ENCODE measurements at places on chromosomes 5 and 9.

DNA sequence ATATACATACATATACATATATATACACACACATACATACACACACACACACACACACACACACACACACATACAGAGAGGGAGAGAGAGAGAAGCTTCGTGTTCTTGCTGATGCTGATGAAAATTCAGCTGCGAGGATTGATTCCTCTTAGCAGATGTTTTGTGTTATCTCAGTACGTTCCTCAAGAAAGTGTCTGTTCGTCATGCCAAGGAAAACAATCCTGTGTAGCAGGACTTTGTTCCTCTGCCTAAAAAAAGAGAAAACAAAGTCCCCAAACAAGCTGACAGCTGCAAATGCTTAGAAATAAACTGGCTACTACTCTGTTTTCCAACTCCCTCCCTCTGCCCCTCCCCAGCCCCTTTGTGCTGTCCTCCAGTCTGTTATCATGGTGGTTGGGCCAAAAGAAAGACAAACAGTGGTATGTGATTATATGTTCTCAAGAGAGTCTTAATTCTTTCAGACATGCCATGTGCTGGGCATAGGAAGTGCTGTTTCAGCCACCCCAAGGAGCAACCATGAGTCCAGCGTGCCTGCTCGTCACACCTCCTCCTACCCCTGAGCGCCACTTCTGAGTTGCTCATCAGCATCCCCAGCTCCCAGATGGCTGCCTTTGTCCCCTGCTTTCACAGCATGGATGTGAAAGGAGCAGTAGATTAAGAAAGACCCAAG is 71.5 kb upstream of the EQTN start:
- DNase-seq = peak; percentile 9

DNA sequence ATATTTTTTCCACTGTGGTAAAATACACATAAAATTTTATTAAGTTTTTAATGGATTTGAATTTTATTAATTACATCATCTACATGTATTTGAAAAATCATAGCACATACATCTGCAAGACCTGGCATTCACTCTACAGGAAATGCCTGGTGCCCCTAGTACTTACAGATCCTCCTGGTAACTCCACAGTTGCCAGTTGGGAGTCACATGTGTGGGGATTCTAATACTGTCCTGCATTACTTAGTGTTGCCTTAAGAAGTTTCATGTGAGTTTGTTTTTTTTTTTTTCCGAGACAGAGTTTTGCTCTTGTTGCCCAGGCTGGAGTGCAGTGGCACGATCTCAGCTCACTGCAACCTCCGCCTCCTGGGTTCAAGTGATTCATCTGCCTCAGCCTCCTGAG is 18.1 kb downstream of the KDM3B start:
- no peak for DNase-seq

GRCh38 chr9:36865731-36866635 is 168.1 kb downstream of the PAX5 start:
- no peak for DNase-seq

- DNase-seq = no peak
Measured at GRCh38 chr5:170362102-170362501, 27.1 kb downstream of the KCNMB1 start.

DNA sequence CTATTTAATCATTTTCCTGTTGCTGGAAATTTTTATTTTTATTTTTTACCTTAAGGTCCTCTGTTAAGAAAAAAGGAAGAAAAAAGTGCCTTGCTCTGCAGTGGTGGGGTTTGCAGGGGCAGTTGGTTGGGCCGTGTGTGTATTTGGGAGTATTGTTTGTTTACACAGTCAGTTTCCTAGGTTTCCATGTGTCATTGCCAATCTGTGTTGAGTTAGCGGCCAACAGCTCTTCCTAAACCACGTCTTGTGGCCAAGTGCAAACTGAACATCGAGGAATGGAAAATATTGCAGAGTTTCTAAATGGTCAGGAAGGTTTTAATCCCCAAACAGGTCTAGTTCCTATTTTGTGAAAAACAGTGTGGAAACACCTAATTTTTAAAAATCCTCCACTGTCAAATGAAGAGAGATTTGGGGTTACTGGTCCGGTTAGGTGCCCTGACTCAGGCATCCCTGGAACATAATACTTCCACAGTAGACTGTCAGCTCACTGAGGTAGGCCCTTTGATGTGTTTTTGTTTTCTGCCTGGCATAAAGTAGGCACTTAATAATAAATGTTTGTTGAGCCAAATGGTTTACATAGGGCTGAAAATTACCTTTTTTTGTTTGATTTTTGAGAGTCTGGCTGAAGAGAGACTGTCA is 37.0 kb downstream of the MAMDC2 start:
- DNase-seq = peak; percentile 81

- DNase-seq = peak; percentile 13
Measured at GRCh38 chr5:30040488-30041118, 1152.9 kb upstream of the CDH6 start.

GRCh38 chr5:36237751-36238150 is 4.0 kb downstream of the NADK2 start:
- no peak for DNase-seq

- DNase-seq = no peak
Measured at GRCh38 chr5:4882186-4882585, 257.9 kb upstream of the ADAMTS16 start.

DNA sequence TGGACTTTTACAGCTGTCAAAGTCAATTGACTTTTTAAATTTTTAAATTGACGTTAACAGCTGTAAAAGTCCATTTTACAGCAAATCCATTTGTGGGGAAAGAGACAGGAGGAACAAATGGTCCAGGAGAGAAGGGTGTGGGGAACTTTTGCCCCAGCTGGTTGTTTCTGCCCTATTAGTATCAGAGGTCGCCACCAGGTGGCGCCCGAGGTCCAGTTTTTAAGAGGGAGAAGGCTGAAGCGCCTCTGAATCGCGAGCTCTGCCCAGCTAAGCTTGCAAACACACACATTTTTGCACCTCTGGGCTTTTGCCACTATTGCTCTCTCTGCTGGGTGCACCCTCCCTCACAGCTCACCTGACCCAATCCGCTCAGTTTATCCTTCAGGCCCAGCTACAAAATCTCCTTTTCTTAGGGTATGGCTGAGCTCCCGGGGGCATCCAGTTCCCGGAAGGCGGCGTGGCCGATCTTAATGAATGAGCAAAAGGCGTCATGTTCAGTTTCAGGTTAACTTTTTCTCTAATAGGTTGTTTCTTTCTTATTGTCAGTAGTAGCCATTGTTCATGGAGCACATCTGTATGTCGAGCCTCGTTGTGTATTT is 6.3 kb upstream of the TTLL11 start:
- no peak for DNase-seq

- no peak for DNase-seq
Measured at GRCh38 chr5:14571901-14572300, 9.7 kb upstream of the OTULINL start.

- no peak for DNase-seq
Measured at GRCh38 chr9:37287317-37287716, 135.2 kb upstream of the GRHPR start.

DNA sequence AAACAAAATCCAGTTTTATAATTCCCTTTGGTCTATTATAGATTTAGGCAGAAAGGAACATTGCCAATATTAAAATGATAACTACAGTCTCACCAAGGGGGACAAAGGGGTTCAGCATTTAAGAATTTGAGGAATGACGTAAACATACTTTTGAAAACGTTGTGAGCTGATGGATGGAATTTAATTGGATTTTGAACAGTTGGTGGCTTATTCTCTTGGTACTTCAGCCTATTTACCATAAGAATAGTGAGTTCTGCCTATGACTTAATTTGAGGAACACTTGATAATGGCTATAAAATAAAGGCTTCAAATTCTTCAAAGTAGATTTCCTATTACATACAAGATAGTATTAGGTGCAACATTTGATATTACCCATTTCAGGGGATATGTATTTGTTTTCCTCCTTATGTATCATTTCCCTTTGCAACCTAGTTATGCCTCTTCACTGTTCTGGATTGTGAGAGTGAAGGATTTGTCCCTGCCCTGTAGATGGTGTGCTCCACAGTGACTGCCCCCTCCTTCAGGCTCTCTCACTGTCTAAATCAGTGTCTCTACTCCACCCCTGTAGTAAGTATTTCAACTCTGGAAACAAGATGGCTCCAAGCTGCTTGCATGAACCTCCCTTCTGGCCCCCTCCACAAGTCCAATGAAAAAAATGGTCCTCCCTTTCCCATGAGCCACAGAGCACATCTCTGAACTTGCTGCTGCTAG is 225.6 kb downstream of the ARHGEF28 start:
- no peak for DNase-seq

DNA sequence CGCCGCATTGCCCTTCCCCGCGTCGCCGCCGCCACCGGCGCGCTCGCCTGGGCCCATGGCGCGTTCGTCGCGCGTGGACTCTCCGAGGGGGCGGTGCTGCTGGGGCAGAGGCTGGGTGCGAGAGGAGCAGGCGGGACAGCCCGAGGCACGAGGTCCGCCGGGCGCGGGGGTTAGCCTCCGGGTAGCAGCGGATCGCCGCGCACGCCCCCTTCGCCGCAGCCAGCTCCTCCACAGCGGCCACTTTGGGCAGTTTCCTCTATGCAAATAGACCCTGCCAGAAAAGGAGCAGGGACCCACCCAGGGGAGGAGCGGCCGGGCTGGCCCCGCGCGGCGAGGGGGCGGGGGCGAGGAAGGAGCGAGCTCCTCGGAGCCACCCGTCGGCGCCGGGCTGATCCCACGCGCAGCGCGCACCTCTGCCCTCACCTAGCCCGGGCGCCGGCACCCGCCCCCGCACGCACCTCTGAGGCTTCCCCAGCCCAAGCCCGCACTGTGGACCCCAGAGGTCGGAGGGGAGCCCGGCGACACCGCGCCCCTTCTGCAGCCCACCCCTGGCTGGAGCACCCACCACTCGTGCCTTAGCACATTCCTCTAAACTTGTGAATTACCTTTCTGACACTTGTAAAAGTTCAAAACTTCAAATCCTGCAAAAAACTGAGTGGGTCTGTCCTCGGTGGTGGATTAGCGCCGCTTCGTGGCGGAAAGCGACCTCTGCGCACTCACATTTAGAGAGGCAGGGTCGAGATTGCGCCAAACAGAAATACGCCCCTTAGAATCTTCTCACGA is at the start of gene COL23A1:
TSS of gene COL23A1 (minus strand) at position 253 of the 783 bp plus-strand sequence.
- DNase-seq = peak; percentile 7

DNA sequence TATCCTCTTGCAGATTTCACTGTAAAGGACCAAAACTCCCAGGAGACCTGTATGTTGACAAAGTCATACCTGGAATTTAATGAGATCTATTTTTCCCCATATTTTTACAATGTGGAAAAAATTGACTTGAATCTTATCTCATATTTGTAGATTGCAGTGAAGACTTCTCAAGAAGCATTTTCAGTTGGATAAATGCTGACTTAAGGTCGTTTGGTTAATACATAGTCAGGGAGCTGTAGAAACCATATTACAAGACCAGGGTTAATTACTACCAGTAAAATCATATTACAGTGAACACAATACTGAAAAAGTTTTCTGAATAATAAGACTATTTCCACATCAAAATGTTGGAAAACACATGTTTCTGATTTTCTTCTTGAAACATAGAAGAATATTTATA is 119.8 kb downstream of the ATG10 start:
- no peak for DNase-seq

DNA sequence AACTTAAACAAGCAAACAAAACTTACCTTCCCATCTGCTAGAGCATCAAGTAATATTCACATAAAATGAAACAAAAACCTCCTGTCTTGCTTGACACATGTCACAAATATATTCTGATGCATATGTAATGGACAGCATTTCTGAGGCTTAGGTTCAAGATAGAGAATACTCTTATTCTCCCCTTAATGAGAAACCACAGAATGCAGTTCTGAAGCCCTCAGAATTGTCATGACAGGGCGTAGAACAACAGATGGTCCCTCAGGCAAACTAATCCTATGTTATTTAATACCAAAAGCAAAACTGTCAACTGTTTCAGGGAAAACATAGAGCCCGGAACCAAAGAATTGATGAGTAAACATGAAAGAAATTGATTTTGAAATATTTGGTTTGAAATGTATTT is 229.9 kb upstream of the RIOK2 start:
- no peak for DNase-seq

- no peak for DNase-seq
Measured at GRCh38 chr5:999724-1000123, 8.9 kb upstream of the NKD2 start.

DNA sequence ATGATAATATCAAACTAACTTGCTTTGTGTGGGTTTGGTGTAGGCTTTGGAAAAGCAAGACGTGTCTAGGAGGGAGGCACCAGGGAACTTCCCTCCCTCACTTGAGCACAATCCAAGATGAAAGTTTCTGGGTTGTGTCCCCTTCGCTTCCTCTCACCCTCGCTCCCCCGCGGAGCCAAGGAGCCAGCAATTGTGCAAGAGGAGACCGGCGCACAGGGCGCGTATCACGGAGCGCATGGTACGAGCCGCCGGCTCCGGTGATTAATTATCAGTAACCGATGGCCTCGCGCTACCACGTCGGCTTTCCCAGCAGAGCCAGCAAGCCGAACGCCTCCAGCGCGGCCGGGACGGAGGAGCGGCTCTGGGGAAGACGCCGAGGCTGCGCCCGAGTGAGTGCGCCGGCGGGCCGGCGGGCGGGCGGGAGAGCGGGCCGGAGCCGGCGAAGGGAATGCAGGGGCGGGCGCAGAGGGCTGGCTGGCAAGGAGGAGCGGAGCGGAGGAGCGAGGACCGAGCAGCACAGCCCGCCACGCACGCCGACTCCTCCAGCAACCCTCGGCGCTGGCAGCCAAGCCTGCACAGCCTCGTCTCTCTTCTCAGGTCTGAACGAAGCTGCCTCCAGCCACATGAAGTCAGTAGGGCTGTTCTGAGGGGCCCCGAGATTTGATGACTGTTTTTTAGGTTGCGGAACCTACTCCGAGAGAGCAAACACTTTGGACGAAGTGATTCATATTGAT is 143.6 kb downstream of the BNC2 start:
- DNase-seq = peak; percentile 73

- DNase-seq = no peak
Measured at GRCh38 chr5:166279828-166280227, 2011.6 kb upstream of the WWC1 start.

- no peak for DNase-seq
Measured at GRCh38 chr9:100445161-100445902, 18.4 kb downstream of the MSANTD3 start.

- DNase-seq = peak; percentile 79
Measured at GRCh38 chr5:82351754-82352145, 73.6 kb upstream of the RPS23 start.

GRCh38 chr9:99169982-99170761 is 51.6 kb downstream of the ALG2 start:
- DNase-seq = no peak

- peak; percentile 33 for DNase-seq
Measured at GRCh38 chr5:66171349-66172344, 27.5 kb downstream of the SREK1 start.

DNA sequence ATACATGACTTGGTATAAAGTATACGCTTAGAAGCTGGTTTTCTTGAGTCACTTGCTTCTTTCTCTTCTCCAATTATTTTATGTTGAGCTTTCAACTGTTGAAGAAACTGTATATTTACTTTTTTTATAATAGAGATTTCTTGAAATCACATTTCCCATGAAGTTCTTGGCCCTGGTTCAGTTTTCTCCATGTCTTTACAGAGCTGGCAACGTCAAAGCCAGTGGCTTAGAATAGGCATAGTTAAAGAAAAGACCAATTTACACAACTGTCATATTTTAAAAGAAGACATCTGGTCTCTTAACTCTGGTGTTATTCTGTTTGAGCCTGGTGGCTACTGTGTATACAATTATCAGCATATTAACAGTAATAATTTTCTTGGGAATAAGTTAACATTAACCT is 1249.3 kb downstream of the CDH12 start:
- DNase-seq = no peak

- DNase-seq = no peak
Measured at GRCh38 chr9:136867480-136867879, 1.4 kb upstream of the EDF1 start.
